ENCODE measurements at places on chromosomes 16 and 17.

DNA sequence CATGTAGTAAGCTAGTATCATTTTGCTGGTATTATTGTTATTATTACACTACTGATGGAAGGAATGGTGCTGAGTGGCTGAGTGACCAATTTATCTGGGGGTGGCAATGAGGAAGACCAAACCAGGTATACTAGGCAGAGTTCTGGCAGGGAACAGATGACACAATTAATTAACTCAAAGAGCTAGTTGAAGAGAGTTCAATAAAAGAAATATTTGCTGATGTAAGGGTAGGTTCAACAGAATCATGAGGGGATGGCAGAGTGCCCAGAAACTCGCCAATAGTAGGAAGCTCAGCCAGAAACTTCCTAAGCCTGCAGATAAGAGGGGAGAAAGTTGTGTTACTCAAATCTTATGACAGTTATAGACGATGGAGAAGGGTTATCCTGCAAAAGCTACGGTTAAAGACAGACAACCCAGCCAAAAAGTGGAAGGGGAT, 352.5 kb downstream of the KCNJ2 start:
- DNase-seq = no peak

GRCh38 chr17:70716551-70716950, 547.2 kb downstream of the KCNJ2 start:
- no peak for DNase-seq

DNA sequence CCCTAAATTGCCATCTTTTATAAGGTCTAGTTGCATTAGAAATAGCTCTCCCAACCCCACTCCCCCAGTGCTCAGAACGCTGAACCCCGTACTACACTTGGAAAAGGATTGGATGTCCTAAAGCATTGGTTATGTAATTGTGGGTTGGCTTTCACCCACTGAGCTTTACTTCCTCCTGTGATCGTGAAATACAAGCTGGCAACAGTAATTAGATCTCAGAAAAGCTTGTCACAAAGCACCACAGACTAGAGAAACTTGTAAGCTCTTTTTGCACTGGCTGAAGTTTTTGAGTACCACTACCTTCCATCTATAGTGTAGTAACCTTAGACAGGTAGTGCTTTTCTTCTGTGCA, 54.4 kb downstream of the SIAH1 start:
- DNase-seq = no peak

DNA sequence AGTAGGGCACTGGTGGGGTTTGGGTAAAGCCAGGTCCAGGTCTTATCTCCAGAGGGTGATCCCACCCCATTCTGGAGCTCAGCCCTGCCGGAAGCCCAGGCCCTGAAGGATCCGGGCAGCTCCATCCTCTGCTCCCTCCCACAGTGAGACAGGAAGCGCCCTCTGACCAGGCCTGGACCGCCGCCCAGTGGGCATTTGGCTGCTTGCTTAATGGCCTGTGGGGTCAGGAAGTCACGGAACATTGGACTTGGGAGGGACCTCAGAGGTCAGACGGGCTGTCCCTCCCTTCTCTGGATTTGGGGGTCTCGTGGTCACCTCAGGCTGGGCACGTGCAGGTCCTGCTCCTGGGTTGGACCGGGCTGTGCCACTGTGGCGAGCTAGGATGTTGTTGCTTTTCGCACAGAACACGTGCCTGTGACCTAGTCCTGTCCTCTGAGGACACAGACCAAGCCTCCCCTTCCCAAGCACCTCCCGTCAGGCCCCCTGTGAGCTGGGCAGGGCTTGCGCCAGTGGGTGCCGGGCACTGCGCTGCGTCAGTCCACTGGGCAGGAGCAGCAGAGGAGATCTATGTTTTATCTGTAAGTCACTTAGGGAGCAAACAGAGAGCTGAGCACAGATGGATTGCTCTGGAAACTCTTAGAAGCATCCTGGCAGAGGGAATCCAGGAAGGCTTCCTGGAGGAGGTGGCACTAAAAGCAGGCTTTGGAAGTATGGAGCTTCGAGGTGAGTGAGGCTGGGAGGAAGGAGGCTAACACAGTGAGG, 49.4 kb upstream of the GSE1 start:
- peak; percentile 86 for DNase-seq

DNA sequence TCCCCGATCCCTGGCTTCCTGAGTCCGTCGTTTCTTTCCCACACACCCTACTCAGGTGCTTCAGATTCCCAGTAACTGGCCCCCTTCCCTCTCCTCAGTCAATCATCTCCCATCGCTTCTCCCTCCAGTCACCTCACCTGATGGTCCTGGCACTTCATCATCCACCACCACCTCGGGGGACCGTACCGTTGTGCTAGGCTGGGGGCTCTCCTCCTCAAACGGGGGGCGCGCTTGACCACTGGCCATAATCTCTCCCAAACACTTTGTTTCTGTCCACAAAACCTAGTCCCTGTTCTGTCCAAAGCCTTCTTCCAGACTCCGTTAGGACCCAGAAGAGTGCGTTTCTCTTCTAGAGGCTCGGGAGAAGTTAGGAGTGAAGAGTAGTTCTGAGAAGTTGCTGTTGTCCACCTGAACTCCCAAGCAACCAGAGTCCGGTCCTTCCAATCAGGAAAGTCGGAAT, at the start of gene SPDYE4:
Gene SPDYE4, minus strand, starts transcription at position 410 of the 460 bp plus-strand sequence. Its CDS starts 164 bp downstream, at position 246.
- DNase-seq = no peak

All from ascending aorta (tissue), 2 donors.